ENCODE measurements at places on chromosomes 2 and 18. TPM values are rescaled to one million over a fixed set of nuclear protein-coding genes. Genes with fewer than 3 reads are reported as not detected.

- no peak overlapping the region for H3K4me3 ChIP-seq
- no peaks in the 10 kb centered on the region for H3K36me3 ChIP-seq
- H3K27ac ChIP-seq = no peak overlapping the region
Observed at GRCh38 chr2:152241948-152242729, 66.6 kb upstream of the STAM2 start.

DNA sequence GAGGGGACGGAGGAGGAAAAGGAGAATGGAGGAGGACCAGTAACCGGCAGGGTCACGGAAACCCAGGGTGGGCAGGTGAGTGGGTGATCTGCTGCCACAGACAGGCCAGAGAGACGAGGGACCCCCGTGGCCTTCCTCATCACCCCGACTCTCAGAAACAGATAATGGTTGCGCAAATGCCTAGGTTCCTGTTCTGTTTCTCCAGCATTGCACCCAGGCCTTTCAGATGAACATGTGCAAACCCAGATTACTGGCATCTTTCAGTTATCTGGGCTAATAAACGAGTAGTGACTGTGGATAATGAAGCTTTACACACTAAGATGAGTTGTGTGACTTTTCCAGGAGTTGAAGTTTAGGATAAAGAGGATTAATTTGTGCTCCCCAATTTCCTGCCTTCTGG lies 46.5 kb downstream of the TET3 start:
- no peaks in the 10 kb centered on the region for H3K27me3 ChIP-seq
- peaks cover 83% of the 10 kb centered on the region for H3K4me1 ChIP-seq
- DNase-seq = no peak
- peak overlapping the region; percentile 82 for H3K4me3 ChIP-seq
- H3K36me3 ChIP-seq = no peaks in the 10 kb centered on the region

DNA sequence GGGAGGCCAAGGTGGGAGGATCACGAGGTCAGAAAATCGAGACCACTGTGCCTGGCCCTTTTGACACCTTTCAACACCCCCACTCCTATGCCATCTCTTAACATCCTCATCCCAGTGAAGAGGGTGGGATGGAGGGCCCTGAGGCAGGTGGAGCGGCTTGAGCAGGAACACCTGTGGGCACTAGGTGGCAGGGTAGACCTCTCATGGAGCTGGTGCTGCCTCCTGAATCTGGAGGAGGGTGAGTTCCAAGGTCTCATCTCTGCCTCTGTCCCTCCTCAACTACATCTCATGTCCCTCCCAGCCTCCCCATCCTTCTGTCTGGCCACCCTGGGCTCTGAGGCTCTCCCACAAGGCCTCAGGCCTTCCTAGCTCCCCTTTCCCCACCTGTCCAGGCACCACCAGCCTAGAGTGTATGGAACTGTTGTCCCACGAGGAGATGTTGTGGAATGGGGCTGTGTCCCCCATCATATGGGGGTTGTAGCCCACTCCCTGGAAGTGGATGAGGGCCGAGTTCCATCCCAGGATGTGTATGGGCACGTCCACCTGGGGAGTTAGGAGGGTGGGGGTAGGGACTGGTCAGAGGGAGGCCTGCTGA lies 17.0 kb upstream of the CRYBA2 start:
- H3K4me3 ChIP-seq = no peak overlapping the region
- H3K27ac ChIP-seq = no peak overlapping the region
- no peaks in the 10 kb centered on the region for H3K4me1 ChIP-seq
- no peak for DNase-seq

DNA sequence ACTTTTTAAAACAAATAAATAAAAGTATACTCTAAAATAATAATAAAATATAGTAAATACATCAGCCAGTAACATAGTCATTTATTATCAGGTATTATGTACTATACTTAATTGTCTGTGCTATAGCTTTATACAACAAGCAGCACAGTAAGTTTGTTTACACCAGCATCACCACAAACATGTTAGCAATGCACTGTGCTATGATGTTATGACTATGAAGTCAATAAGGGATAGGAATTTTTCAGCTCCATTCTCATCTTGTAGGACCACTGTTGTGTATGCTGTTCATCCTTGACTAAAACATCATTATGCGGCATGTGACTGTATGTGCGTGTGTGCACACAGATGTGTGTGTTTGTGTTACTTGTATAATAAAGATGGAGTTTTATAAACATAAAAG lies 137.5 kb downstream of the LYPD6B start:
- peaks cover 5% of the 10 kb centered on the region for H3K27me3 ChIP-seq
- no peaks in the 10 kb centered on the region for H3K4me1 ChIP-seq
- no peak overlapping the region for H3K4me3 ChIP-seq
- peaks cover 9% of the 10 kb centered on the region for H3K36me3 ChIP-seq

DNA sequence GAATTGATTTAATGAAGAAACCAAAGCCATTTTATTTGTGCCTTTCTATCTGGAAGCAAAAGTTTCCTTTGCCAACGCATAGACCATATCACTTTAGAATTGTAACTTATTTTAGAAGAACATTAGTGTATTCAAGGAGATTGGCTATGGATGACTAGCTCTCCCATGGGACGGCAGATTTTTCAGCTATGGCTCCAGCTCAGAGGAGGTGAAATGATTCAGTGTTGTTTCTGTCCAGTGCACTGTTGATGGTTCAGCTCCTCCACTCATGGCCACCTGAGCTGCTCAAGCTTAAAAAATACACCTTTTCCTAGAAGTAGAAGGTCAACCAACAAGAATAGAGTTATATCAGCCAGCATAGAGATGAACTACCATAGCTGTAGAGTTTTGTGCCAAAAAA lies 1597.5 kb upstream of the PIK3C3 start:
- no peak for DNase-seq
- no peaks in the 10 kb centered on the region for H3K36me3 ChIP-seq
- H3K4me1 ChIP-seq = no peaks in the 10 kb centered on the region
- no peak overlapping the region for H3K27ac ChIP-seq
- H3K27me3 ChIP-seq = no peaks in the 10 kb centered on the region

- H3K27me3 ChIP-seq = no peaks in the 10 kb centered on the region
- no peak for DNase-seq
- H3K4me1 ChIP-seq = no peaks in the 10 kb centered on the region
- H3K36me3 ChIP-seq = no peaks in the 10 kb centered on the region
Observed at GRCh38 chr2:66534461-66534860, 99.5 kb downstream of the MEIS1 start.

DNA sequence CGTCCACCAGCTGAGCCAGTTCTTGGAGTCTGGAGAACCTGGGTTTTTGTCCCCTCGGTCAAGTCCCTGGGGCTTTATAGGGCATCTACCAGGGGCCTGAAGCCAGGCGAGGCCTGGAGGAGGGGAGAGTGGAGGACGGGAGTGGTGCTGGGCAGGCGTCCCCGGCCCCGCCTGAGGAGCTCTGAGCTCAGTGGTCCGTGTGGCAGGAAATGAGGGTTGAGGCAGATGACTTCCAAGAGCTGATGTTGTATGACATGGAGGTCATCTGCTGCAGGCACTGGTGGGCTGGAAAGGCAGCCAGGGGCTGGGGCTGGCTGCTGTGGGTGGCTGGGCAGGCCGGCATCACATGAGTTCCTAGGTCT lies 118.5 kb upstream of the HS6ST1 start:
- no peak for DNase-seq
- H3K27ac ChIP-seq = no peak overlapping the region
- peaks cover 7% of the 10 kb centered on the region for H3K4me1 ChIP-seq
- H3K27me3 ChIP-seq = no peaks in the 10 kb centered on the region
- H3K36me3 ChIP-seq = no peaks in the 10 kb centered on the region

DNA sequence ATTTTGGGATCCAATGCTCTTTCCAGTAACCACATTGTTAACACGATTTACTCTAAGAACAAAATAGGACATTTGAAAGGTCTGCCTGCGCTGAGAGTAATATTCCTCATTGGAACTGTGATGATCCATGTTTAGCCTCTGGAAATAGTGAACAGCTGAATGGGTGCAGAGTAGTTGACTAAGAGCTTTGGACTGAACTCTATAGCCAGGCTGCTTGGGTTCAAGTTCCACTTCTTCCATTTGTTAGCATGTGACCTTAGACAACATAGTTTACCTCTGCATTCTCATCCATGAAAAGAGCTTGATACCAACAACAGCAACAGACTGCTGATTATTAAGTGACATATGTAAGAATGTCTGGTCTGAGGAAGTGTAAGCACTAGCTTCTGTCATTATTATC lies 128.3 kb upstream of the MMADHC start:
- no peak for DNase-seq
- H3K27ac ChIP-seq = no peak overlapping the region
- no peak overlapping the region for H3K4me3 ChIP-seq
- H3K4me1 ChIP-seq = no peaks in the 10 kb centered on the region
- H3K27me3 ChIP-seq = no peaks in the 10 kb centered on the region
- H3K36me3 ChIP-seq = no peaks in the 10 kb centered on the region

DNA sequence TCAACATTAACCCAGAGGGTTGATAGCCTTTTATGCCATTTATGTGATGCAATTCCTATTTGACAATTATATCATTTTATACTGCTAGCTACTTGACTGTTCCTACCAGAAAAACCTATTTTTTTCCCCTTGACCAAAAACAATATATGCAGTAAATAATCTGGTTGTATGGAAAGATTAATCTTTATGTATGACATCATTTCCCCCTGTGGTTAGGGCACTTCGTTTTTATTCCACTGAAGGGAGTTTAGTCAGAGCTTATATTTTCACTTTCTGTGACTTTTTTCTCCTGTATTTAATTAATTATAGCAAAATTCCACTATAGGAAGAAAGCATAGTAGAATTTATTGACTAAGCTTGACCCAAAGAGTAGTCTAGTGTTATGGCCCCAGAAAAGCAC lies 107.6 kb downstream of the HAUS1 start:
- DNase-seq = peak; percentile 7
- H3K4me1 ChIP-seq = peaks cover 74% of the 10 kb centered on the region
- no peaks in the 10 kb centered on the region for H3K27me3 ChIP-seq
- peak overlapping the region; percentile 42 for H3K4me3 ChIP-seq
- H3K36me3 ChIP-seq = peaks cover 19% of the 10 kb centered on the region

- H3K27ac ChIP-seq = no peak overlapping the region
- H3K4me1 ChIP-seq = peaks cover 8% of the 10 kb centered on the region
- peaks cover 7% of the 10 kb centered on the region for H3K27me3 ChIP-seq
- H3K36me3 ChIP-seq = no peaks in the 10 kb centered on the region
- H3K4me3 ChIP-seq = no peak overlapping the region
Observed at GRCh38 chr2:235616885-235617284, 123.0 kb downstream of the AGAP1 start.

- no peaks in the 10 kb centered on the region for H3K36me3 ChIP-seq
- H3K27me3 ChIP-seq = peaks cover 26% of the 10 kb centered on the region
- H3K4me3 ChIP-seq = no peak overlapping the region
- DNase-seq = no peak
- no peak overlapping the region for H3K27ac ChIP-seq
Observed at GRCh38 chr2:17915099-17915498, 36.6 kb downstream of the KCNS3 start.

- peaks cover 80% of the 10 kb centered on the region for H3K4me1 ChIP-seq
- H3K36me3 ChIP-seq = no peaks in the 10 kb centered on the region
- H3K27ac ChIP-seq = peak overlapping the region; percentile 89
- no peaks in the 10 kb centered on the region for H3K27me3 ChIP-seq
Observed at GRCh38 chr2:11748018-11748860, 1.8 kb downstream of the LPIN1 start.

- H3K36me3 ChIP-seq = peaks cover 5% of the 10 kb centered on the region
- peaks cover 17% of the 10 kb centered on the region for H3K4me1 ChIP-seq
- DNase-seq = no peak
- no peaks in the 10 kb centered on the region for H3K27me3 ChIP-seq
Observed at GRCh38 chr18:79529991-79530390, 134.3 kb downstream of the NFATC1 start.

- no peak for DNase-seq
- no peaks in the 10 kb centered on the region for H3K4me1 ChIP-seq
- H3K27ac ChIP-seq = no peak overlapping the region
- H3K4me3 ChIP-seq = no peak overlapping the region
Observed at GRCh38 chr2:12776521-12776961, 59.8 kb downstream of the TRIB2 start.

DNA sequence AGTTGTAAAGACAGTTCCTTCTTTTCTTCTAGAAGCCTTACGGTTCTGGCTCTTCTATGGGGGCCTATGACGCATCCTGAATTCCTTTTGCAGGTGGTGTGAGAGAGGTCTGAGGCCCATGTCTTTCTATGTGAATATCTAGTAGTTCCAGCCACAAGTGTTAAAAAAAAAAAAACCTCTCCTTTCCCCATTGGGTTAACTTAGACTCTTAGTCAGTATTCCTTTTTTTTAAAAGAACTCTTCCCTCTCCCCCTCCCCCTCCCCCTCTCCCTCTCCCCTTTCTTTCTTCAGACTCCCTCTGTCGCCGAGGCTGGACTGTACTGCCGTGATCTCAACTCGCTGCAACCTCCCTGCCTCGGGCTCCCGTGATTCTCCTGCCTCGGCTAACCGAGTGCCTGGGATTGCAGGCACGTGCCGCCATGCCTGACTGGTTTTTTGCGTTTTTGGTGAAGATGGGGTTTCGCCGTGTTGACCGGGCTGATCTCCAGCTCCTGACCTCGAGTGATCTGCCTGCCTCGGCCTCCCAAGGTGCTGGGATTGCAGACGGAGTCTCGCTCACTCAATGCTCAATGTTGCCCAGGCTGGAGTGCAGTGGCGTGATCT lies 11.4 kb upstream of the CIDEA start:
- H3K36me3 ChIP-seq = no peaks in the 10 kb centered on the region
- H3K4me3 ChIP-seq = no peak overlapping the region
- H3K27me3 ChIP-seq = peaks cover 42% of the 10 kb centered on the region
- no peak overlapping the region for H3K27ac ChIP-seq
- DNase-seq = no peak

GRCh38 chr2:71637736-71638135 lies 184.4 kb downstream of the DYSF start:
- H3K27me3 ChIP-seq = peaks cover 7% of the 10 kb centered on the region
- H3K4me3 ChIP-seq = no peak overlapping the region
- DNase-seq = no peak
- no peaks in the 10 kb centered on the region for H3K4me1 ChIP-seq
- no peaks in the 10 kb centered on the region for H3K36me3 ChIP-seq

DNA sequence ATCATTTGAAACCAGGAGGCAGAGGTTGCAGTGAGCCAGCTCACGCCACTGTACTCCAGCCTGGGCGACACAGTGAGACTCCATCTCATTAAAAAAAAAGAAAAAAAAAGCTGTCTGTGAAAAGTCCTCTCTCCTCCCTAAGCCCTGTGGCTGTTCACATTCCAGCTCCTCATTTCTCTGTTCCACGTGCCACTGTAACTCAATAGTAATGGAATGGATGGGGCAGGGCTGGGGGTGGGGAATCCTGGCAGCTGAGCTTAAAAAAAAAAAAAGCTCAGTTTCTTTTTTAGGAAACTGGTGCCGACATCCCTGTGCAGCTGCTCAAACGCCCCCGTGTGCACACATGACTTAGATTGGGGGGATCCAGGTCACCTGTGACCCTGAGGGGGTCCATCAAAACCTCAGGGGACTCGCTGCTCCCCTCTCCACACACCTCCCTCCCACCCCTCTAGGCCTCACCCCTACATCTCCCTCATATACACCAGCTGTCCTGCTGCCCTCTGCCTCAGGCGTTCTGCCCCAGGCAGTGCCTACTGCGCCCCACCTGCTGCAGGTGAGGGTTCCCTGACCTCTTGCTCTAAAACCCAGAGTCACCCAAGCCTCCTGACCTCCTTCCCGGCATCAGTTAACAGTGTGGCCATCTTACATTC lies 255.4 kb downstream of the AGAP1 start:
- no peak overlapping the region for H3K4me3 ChIP-seq
- no peaks in the 10 kb centered on the region for H3K36me3 ChIP-seq
- no peak overlapping the region for H3K27ac ChIP-seq
- H3K27me3 ChIP-seq = peaks cover 30% of the 10 kb centered on the region

- no peaks in the 10 kb centered on the region for H3K27me3 ChIP-seq
- no peak overlapping the region for H3K27ac ChIP-seq
- H3K4me3 ChIP-seq = no peak overlapping the region
- no peak for DNase-seq
Observed at GRCh38 chr18:26471027-26471426, 77.3 kb downstream of the KCTD1 start.

GRCh38 chr2:205629091-205629776 lies 53.1 kb upstream of the NRP2 start:
- H3K27me3 ChIP-seq = no peaks in the 10 kb centered on the region
- H3K36me3 ChIP-seq = no peaks in the 10 kb centered on the region
- no peak for DNase-seq

The MEP1B gene
- polyA plus RNA-seq = not detected

The RGPD4 gene
- polyA plus RNA-seq = not detected

The AOX1 gene
- not detected for polyA plus RNA-seq

The SCYGR4 gene
- polyA plus RNA-seq = not detected
